ENCODE measurements at places on chromosomes 2 and 18.

- DNase-seq: no peak
Observed at GRCh38 chr2:41784496-41784895, 263.3 kb upstream of the PKDCC start.

DNA sequence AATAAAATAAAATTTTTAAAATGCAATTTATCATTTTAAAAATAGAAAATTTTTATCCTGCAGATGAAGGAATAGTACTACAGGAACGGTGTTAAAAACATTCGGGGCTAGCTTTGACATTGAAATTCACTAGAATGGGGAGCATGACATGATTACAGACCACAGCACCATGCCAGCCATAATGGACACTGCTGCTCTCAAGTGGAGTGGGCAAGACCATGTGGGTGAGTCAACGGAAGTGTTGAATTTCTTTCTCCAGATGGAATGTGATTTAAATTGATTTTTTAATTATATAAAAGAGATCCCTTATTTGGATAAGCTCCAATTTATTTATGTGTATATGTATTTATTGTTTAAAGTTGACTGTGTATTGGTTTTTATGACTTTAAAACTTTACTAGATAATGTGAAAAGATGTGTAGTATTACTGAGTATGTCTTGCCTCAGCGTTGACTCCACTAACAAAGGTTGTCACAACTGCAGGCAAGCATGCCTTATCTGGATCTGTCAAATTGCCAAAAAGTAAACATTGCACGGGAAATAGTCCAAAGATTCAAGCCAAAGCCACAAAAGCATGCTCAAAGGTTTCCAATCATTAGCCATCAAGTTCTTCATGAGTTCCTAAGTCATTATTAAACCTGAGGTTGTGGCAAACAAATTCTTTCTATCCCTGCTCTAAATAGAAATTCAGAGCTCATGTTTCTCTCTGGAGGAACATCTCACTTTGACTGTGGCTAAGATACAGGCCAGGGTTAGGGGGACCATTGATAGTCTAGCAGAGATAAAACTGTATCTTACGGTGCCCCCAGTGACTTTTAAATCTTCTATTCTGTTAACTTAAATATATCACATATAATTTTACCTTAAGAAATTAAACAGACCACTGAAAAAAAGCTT is 536.9 kb downstream of the TMX3 start:
- no peak for DNase-seq

GRCh38 chr2:143828763-143829537 is 691.0 kb downstream of the ZEB2 start:
- no peak for DNase-seq

- no peak for DNase-seq
Observed at GRCh38 chr2:241225983-241226382, 37.5 kb downstream of the ANO7 start.

DNA sequence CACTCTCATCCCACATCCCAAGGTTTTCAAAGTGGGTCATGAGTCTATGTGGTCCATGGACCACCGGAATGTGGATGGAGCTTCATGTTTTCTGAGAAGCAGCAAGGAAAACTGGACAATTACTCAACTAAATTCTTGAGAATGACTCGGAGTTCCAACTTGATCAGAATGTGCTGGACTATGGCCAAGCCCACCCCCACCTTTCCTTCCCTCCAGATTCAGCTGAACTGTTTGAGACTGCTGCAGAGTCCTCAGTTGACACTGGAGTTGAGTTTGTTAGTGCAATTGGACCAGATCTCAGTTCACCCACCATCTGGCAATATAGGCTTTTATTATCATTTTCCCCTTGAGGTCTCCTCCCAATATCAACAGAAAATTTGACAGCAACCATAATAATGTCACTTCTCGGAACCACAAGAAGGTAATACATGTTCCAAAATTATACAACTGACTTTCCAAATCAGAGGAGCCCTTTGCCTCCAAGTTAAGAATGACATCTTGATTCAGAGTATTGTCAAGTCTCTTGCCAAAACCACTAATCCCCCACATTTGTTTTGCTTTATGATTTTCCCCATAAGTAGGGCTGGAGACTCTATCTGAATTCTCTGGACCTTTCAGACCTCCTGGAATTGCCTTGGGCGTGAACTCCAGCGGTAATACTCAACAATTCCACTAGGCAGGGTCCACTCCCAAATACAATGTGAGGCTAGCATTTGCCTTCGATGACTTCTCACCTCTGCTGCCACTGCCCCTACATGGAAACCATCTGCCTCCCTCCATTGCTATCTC is 8.8 kb downstream of the COL4A4 start:
- no peak for DNase-seq

DNA sequence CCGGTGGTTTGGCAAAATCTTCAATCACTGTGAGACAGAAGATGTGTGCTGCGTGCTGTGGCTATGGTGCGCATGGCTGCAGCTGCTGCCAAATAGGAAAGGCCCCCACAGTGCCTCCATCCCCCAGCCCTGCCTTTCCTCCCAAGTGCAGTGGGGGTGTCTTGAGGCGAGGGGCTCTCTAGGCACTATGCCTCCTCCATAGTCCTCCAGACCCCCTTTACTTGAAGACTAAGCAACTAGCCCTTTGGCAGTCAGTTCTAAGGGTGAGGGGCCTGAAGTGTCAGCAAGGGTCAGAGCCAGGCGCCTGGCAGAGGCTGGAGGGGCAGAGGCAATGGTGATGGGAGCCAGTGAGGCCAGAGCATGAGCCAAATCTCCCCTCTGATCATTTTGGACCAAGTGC is 13.6 kb upstream of the TMEM185B start:
- no peak for DNase-seq

DNA sequence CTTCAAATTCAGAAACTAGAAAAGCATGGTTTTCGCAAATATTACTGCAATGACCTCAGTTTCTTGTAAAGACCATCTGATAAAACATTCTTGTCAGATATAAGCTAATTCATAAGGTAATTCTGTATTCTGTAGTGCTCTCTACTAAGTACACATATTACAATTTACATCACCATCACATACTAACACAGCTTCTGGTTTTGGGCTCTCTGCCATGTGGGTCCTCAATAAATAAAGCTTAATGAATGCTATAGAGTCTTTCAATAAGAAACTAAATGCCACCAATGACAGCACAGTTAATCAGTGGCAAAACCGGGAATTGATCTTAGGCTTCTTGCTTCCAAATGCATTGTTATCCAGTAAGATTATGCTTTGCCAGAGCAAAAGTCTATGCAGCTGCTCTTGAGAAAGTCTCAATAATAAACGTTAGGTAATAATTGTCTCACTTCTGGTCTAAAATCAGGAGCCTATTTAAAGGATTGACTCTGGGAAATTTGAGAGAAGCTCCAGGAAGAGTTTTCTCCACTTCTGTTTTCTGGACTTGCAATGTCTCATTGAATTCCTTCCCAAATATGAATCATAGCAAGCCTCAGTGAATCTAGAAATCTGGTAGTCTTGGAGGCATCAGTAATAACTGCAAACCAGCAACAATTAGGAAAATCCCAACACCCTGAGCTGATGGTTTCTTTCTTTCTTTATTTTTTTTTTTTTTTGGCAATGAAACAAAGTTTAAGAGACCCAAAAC is 67.9 kb upstream of the RAPGEF4 start:
- no peak for DNase-seq

DNA sequence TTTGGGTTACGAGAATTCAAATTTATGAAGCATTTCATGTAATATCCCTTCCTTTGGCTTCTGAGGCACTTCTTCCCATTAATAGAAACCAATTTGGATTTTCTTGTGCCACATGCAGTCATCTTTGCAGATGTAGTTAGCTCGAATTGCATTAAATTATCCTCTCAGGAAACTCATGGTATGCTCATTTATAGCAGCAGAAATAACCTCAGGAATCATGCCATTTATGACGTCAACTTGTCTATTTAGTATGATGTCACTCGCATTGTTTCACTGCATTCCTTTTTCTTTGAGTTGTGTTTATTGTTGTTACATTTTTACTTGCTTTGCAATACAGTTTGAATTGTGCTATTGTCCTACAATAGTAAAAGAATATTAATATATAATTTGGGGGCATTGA is 163.8 kb downstream of the RBM43 start:
- DNase-seq: no peak

- DNase-seq: no peak
Observed at GRCh38 chr2:233481368-233482142, 85.0 kb downstream of the USP40 start.

Data from activated CD4-positive, alpha-beta T cell treated with anti-CD3 and anti-CD28 coated beads for 1 hour (primary cell).